Mesothelial cell of epicardium (in vitro differentiated cells): ENCODE measurements at places on chromosomes 5 and 9. TPM values are rescaled to one million over a fixed set of nuclear protein-coding genes. Genes with fewer than 3 reads are reported as not detected.
A peak's percentile ranks its signal among the peaks of the same experiment; 100 is the strongest.

GRCh38 chr9:98887918-98888510 lies 55.7 kb upstream of the COL15A1 start:
- H3K27ac ChIP-seq, result peak overlapping the region; percentile 87
- peaks cover 22% of the 10 kb centered on the region for H3K4me1 ChIP-seq
- DNase-seq, result peak; percentile 80
- no peaks in the 10 kb centered on the region for H3K36me3 ChIP-seq

WDR70 gene
- 43.3 to 47.8 TPM (median 47.1 TPM) in 3 replicates for total RNA-seq

PCBD2 gene
- total RNA-seq, result 15.7 to 18.5 TPM (median 15.9 TPM) in 3 replicates

STPG3 gene
- 0.18 to 0.29 TPM in 2 of 3 replicates, not detected in the other for total RNA-seq

DNA sequence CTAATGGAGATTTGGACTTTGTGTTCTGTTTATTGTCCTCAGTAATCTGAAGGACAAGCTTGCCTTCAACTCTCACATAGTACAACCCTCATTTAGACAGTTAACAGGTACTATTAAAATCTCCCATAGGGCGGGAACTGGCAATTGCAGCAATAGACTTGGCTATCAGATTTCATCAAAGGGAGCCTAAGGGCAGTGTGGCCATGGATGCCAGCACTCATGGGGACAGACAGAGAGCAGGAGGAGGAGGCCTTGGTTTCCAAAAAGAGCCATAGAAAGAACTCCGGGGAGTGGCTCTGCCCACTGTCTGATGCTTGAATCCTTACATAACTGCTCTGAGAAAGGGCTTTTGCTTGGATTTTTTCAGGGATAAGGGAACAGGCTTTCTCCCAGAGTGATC lies 6.8 kb downstream of the SLC36A1 start:
- H3K4me3 ChIP-seq, result no peak overlapping the region
- no peak for DNase-seq
- H3K36me3 ChIP-seq, result peaks cover 1% of the 10 kb centered on the region
- H3K27ac ChIP-seq, result no peak overlapping the region
- H3K4me1 ChIP-seq, result peaks cover 6% of the 10 kb centered on the region
- H3K27me3 ChIP-seq, result no peaks in the 10 kb centered on the region

KIAA0825 gene
- total RNA-seq, result 5.3 to 5.6 TPM (median 5.4 TPM) in 3 replicates

LCN15 gene
- 1.3 to 3.5 TPM (median 1.9 TPM) in 3 replicates for total RNA-seq

ELAVL2 gene
- total RNA-seq, result 1.1 to 1.4 TPM (median 1.4 TPM) in 3 replicates

DNA sequence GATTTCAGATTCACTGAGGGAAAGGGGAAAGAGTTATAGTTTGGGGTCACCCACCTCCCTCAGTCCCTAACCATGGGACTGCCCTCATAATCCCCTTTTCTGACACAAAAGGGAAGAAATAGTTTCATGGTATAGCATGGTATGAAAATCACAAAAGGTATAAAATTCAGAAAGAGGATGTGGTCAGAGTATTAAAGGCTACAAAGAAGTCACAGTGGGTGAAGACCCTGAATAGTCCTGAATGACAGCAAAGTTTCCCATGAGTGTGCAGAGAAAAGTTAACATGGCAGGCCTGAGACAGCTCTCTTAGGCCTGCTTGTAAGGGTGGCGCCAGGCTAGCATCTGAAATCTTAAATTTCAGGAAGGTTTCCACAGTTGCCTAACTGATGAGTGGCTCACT lies 290.6 kb upstream of the ZNF608 start:
- no peaks in the 10 kb centered on the region for H3K36me3 ChIP-seq
- H3K27ac ChIP-seq, result no peak overlapping the region
- no peak overlapping the region for H3K4me3 ChIP-seq

DNA sequence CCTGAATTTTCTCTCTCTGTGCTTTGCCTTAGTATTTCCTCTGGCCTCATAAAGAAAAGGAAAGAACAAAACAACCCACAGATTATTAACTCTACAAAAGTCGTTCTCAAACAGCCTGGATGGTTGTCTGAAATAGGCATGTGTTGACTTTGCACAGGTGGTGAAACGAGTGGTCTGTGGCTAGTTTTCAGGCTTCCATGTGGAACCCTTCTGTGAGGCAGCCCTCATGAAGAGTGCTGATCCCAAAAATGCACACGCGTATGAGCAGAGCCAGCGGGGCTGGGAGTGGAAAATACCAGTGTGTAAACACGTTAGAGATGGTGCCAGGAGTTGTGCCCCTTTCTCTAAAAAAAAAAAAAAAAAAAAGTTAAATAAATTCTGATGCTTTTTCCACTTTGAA lies 4.9 kb upstream of the PSAT1 start:
- no peaks in the 10 kb centered on the region for H3K36me3 ChIP-seq
- no peaks in the 10 kb centered on the region for H3K27me3 ChIP-seq
- DNase-seq, result no peak

PFN3 gene
- total RNA-seq, result not detected in 3 replicates
